Activated T-cell treated with anti-CD3 and anti-CD28 coated beads, Interleukin-2, amount 50 U/mL, for 72 hours (primary cell): ENCODE measurements at places on chromosomes 2 and 18. TPM values are rescaled to one million over a fixed set of nuclear protein-coding genes. Genes with fewer than 3 reads are reported as not detected.

GRCh38 chr2:177553176-177553884, 160.8 kb downstream of the AGPS start:
- peaks cover 12% of the 10 kb centered on the region for H3K4me1 ChIP-seq
- DNase-seq = no peak
- H3K36me3 ChIP-seq = no peaks in the 10 kb centered on the region
- peaks cover 5% of the 10 kb centered on the region for H3K27me3 ChIP-seq
- peak overlapping the region; percentile 98 for H3K4me3 ChIP-seq
- H3K27ac ChIP-seq = peak overlapping the region; percentile 95

- H3K4me3 ChIP-seq = no peak overlapping the region
- H3K27me3 ChIP-seq = peaks cover 6% of the 10 kb centered on the region
- H3K27ac ChIP-seq = no peak overlapping the region
- no peaks in the 10 kb centered on the region for H3K36me3 ChIP-seq
- H3K4me1 ChIP-seq = no peaks in the 10 kb centered on the region
- DNase-seq = peak; percentile 56
These were observed 203.0 kb downstream of the SOCS6 start for GRCh38 chr18:70491734-70492348.

GRCh38 chr2:235858881-235859280, 309.3 kb downstream of the GBX2 start:
- H3K27ac ChIP-seq = no peak overlapping the region
- peaks cover 12% of the 10 kb centered on the region for H3K27me3 ChIP-seq
- H3K36me3 ChIP-seq = no peaks in the 10 kb centered on the region
- no peak for DNase-seq

- peaks cover 1% of the 10 kb centered on the region for H3K36me3 ChIP-seq
- H3K27me3 ChIP-seq = no peaks in the 10 kb centered on the region
- H3K27ac ChIP-seq = no peak overlapping the region
- no peak for DNase-seq
These were observed 6.8 kb upstream of the COLEC11 start for GRCh38 chr2:3588084-3588483.

DNA sequence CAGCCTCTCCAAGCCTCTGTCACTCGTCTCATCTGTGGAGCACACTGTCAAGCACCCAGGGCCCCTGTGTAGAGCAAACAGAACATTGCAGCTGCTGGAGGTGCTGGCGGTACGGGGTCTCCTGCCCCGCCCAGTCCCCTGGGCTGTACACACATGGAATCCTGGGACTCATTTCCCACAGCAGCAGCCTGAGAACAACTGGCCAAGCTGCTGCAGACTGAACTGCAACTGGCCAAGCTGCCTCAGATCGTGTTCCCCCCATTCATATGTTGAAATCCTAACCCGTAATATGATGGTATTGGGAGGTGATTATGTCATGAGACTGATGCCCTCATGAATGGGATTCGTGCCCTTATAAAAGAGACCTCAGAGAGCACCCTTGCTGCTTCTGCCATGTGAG, 130.5 kb downstream of the NCK2 start:
- DNase-seq = no peak
- H3K27ac ChIP-seq = peak overlapping the region; percentile 70
- H3K4me1 ChIP-seq = peaks cover 93% of the 10 kb centered on the region
- no peaks in the 10 kb centered on the region for H3K27me3 ChIP-seq

DNA sequence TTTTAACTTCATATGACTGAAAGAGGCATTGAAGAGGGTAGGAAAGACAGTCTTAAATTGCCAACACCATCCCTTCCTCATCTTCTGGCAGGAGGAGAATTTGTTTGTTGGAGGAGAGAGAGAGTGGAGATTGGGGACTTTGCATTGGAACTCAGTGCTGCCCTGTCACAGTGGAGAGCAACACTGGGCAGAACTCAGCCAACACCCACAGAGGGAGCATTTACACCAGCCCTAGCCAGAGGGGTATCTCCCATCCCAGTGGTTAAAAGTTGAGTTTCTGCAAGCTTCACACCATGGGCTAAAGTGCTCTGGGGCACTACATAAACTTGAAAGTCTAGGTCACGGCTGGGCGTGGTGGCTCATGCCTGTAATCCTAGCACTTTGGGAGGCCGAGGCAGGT, 174.1 kb downstream of the ANKRD30B start:
- no peaks in the 10 kb centered on the region for H3K27me3 ChIP-seq
- no peaks in the 10 kb centered on the region for H3K36me3 ChIP-seq
- no peak overlapping the region for H3K27ac ChIP-seq
- no peak overlapping the region for H3K4me3 ChIP-seq

DNA sequence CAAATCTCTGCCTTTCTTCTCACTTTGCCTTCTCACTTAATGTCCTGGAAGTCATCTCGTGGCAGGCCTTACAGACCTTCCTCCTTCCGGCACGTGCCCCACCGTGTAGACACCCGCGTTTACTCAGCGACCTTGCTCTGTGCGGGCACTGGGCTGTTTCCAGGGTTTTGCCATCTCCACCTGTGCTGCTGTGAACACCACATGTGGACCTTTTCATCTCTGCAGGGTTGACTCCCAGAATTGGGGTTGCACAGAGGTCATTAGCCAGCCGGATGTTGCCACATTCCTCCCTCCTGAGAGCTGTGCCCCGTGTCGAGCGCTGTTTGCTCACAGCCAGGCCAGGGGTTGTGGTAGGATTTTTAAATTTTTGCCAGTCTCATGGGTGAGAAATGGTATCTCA, 25.4 kb downstream of the KCNG2 start:
- no peak for DNase-seq
- no peaks in the 10 kb centered on the region for H3K4me1 ChIP-seq
- H3K36me3 ChIP-seq = no peaks in the 10 kb centered on the region
- no peak overlapping the region for H3K27ac ChIP-seq
- no peak overlapping the region for H3K4me3 ChIP-seq

DNA sequence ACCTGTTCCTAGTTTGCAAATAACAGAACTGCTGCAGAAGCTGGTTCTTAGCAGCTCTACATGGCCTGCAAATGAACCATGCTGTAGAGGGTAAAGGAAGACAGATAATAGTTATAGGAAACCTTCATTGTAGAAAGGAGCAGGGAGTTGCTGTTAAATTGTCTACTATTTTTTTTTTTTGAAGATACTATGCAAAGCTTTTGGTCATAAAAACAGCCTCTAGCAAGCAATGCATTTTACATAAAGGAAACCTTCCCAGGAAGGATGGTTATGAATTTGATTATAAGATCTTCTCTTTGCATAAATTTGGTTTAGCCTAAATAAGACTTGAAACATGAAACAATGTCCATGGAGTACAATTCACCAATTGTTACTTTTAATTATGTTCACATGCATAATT, 793.4 kb downstream of the SLC4A3 start:
- no peak overlapping the region for H3K4me3 ChIP-seq
- H3K36me3 ChIP-seq = no peaks in the 10 kb centered on the region

DNA sequence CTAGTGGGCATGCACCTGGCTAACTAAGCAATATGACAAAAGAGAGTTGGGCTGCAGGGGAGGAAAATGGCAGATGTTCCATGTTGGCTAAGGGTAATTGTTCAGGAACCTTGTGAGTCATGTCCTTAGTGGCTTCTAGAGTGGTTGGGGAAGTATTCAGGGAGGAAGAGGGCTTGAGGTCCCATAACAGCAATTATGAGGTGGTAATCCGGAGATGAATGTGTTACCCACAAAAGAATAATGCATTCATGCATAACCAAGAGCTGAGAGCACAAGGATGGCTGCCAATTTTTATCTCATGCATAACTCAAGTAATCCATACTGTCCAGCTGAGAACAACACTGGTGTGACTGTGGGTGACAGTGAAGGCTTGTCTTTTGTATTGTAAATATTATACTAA, 42.9 kb downstream of the TMEFF2 start:
- no peak for DNase-seq
- no peak overlapping the region for H3K4me3 ChIP-seq
- H3K27me3 ChIP-seq = no peaks in the 10 kb centered on the region
- H3K36me3 ChIP-seq = no peaks in the 10 kb centered on the region
- H3K27ac ChIP-seq = no peak overlapping the region

- no peak overlapping the region for H3K27ac ChIP-seq
- H3K36me3 ChIP-seq = peaks cover 1% of the 10 kb centered on the region
- DNase-seq = no peak
- H3K27me3 ChIP-seq = peaks cover 36% of the 10 kb centered on the region
- no peak overlapping the region for H3K4me3 ChIP-seq
These were observed 60.7 kb upstream of the ZEB2 start for GRCh38 chr2:144580521-144581161.

- no peaks in the 10 kb centered on the region for H3K36me3 ChIP-seq
- DNase-seq = no peak
- no peak overlapping the region for H3K27ac ChIP-seq
- no peaks in the 10 kb centered on the region for H3K4me1 ChIP-seq
These were observed 295.3 kb upstream of the EPAS1 start for GRCh38 chr2:46001741-46002506.

GRCh38 chr2:46430413-46430812, 49.0 kb upstream of the TMEM247 start:
- no peak overlapping the region for H3K4me3 ChIP-seq
- H3K27me3 ChIP-seq = no peaks in the 10 kb centered on the region
- DNase-seq = no peak
- H3K4me1 ChIP-seq = peaks cover 31% of the 10 kb centered on the region
- no peaks in the 10 kb centered on the region for H3K36me3 ChIP-seq

- no peak overlapping the region for H3K27ac ChIP-seq
- no peaks in the 10 kb centered on the region for H3K4me1 ChIP-seq
- DNase-seq = no peak
These were observed 285.9 kb downstream of the ASXL3 start for GRCh38 chr18:33863912-33864311.

GRCh38 chr2:159758686-159759085, 39.3 kb downstream of the CD302 start:
- peaks cover 6% of the 10 kb centered on the region for H3K36me3 ChIP-seq
- H3K4me3 ChIP-seq = no peak overlapping the region
- peak overlapping the region; percentile 64 for H3K27ac ChIP-seq
- no peaks in the 10 kb centered on the region for H3K4me1 ChIP-seq
- no peaks in the 10 kb centered on the region for H3K27me3 ChIP-seq

DNA sequence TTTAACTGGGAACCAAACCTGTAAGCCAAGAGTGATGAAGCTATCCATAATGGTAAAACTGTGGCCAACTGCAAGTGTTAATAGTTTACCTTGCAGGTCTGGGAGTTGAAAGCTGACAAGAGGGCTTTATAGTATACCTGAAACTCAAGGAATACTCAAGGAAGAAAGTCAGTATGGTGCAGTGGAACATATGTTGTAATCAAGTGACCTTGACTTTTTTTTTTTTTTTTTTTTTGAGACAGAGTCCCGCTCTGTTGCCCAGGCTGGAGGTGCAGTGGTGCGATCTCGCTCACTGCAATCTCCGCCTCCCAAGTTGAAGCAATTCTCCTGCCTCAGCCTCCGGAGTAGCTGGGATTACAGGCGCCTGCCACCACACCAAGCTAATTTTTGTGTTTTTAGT, 27.6 kb downstream of the VIL1 start:
- H3K27ac ChIP-seq = no peak overlapping the region
- no peak for DNase-seq
- H3K27me3 ChIP-seq = no peaks in the 10 kb centered on the region
- H3K4me1 ChIP-seq = no peaks in the 10 kb centered on the region

DNA sequence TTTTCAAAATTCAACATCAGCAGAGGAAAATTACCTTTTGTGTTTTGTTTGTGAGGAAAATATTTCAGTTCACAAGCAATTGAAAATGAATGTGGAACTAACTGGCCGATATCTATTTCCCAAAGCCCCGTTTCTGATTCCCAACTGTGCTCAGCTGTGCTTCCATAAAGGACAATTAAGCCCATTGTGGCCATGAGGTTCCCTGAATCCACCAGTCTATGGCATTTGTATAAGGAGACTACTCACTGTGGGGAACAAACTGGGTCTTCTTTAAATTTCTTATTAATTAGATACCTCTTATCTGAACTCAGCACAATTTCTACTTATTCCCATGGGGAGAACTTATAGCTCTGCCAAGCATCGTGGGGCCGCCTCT, 31.4 kb upstream of the AGAP1 start:
- H3K27me3 ChIP-seq = no peaks in the 10 kb centered on the region
- no peak overlapping the region for H3K27ac ChIP-seq
- no peaks in the 10 kb centered on the region for H3K36me3 ChIP-seq
- H3K4me1 ChIP-seq = no peaks in the 10 kb centered on the region
- no peak overlapping the region for H3K4me3 ChIP-seq

- H3K4me1 ChIP-seq = peaks cover 40% of the 10 kb centered on the region
- no peak overlapping the region for H3K4me3 ChIP-seq
- no peaks in the 10 kb centered on the region for H3K36me3 ChIP-seq
- H3K27me3 ChIP-seq = no peaks in the 10 kb centered on the region
- no peak for DNase-seq
These were observed 7.7 kb upstream of the DNMT3A start for GRCh38 chr2:25349397-25349796.

DNA sequence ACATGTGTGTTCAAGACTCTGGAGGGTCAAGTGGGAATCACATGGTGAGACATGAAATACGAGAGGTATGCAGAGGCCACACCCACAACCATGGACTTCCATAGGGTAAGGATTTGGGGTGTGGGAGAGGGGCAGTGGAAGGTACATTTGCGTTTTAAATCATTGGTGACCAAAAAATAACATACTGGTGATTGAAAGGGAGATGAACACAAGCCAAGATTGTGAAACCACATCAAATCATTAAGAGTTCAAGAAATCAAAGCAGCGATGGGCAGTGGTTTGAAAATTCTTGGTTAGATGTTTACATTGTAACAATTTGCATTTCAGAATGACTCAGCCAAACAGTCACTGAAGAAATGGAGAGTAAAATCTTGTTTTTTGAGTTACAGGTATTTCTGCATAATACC, 1.9 kb upstream of the CABYR start:
- DNase-seq = peak; percentile 10
- peaks cover 7% of the 10 kb centered on the region for H3K27me3 ChIP-seq
- no peak overlapping the region for H3K27ac ChIP-seq
- peak overlapping the region; percentile 15 for H3K4me3 ChIP-seq
- H3K4me1 ChIP-seq = peaks cover 25% of the 10 kb centered on the region
- peaks cover 2% of the 10 kb centered on the region for H3K36me3 ChIP-seq

GRCh38 chr2:230569298-230569697, 143.3 kb upstream of the CAB39 start:
- no peak overlapping the region for H3K27ac ChIP-seq
- H3K4me3 ChIP-seq = no peak overlapping the region
- peaks cover 9% of the 10 kb centered on the region for H3K4me1 ChIP-seq
- H3K36me3 ChIP-seq = peaks cover 20% of the 10 kb centered on the region
- no peaks in the 10 kb centered on the region for H3K27me3 ChIP-seq

- H3K4me3 ChIP-seq = no peak overlapping the region
- no peaks in the 10 kb centered on the region for H3K4me1 ChIP-seq
- H3K27ac ChIP-seq = no peak overlapping the region
- no peak for DNase-seq
- no peaks in the 10 kb centered on the region for H3K36me3 ChIP-seq
These were observed 124.4 kb downstream of the ZBTB7C start for GRCh38 chr18:48284743-48285142.

Gene RAX
- total RNA-seq = not detected

Gene FSIP2
- 0.19 TPM for total RNA-seq

Gene DSC1
- total RNA-seq = 0.19 TPM

Gene ARPC2
- 517 TPM for total RNA-seq
